Epithelial cell of esophagus (primary cell): ENCODE measurements at places on chromosomes 16 and 17.

DNA sequence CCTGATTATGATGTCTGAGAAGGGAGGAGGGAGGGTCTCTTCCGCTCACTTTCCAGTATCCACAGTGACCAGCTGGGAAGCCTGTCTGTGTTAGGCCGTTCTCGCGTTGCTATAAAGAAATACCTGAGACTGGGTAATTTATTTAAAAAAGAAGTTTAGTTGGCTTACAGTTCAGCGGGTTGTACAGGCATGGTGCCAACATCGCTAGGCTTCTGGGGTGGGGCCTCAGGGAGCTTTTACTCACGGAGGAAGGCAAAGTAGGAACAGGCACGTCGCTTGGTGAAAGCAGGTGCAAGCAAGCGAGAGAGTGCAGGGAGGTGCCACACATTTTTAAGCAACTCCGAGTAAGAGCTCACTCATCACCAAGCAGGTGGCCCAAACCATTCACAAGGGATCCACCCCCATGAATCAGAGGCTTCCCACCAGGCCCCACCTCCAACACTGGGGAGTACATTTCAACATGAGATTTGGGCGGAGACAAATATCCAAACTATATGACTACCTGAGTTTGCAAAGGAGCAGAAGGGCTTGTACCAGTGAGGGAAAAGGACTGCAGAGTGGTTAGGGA, 137.5 kb downstream of the CCDC182 start:
- peak; percentile 95 for DNase-seq

DNA sequence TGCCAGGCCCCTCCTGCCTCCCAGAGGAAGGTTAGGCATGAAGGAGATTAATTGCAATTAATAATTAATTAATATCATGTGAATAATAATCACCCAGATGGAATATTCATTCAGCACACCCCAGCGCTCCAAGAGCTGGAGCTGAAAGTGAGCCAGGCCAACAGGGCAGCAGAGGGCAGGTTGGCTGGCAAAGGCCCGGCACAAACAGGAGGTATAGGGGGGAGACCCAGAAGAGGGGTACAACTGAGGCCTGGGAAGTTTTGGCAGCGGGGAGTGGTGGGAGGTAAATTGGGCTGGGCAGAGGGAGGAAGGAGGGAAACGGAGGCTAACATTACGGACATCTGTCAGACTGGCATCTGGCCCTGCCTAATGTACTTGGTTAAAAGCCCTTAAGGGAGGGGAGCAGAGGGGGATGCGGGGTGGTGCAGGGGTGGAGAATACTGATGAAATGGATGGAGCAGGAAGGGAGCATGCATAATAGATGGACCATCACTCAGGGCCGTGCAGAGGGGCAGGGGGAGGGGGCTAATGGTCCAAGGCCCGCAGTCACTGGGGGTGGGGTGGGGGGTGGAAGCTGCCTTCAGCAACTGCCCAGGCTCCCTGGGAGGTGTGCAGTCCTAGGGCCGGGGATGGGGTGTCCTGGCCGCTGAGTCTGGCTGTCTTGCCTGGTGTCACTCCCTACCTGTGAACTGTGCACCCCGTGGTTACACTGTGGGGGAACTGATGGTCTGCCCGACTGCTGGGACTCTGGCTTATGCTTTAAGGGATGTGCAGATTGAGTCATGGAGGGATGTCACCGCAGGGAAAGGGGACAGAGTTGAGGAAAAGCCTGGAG, 1.9 kb downstream of the ADAM11 start:
- DNase-seq, result no peak

DNA sequence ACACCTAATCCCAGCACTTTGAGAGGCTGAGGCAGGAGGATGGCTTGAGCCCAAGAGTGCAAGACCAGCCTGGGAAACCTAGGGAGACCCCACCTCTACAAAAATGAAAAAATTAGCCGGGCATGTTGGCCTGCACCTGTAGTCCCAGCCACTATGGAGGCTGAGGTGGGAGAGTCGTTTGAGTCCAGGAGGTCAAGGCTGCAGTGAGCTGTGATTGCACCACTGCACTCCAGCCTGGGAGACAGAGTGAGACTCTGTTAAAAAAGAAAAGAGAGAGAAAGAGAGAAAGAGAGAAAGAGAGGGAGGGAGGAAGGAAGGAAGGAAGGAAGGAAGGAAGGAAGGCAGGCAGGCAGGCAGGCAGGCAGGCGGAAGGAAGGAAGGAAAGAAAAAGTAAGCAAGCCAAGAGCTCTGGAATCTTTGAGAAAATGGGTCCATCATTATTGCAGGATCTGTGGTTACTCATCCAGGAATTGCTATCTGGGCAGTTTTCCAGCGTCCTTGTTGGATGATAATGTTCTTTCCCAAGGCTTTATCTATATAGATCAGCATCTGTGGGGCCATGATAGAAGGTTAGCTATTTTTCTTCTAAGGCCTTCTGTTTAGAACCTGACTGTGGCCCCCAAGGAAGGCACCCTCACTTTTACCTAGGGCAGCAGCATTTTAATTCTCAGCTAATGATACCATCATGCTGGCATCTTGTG, 533.2 kb upstream of the CDH5 start:
- DNase-seq, result peak; percentile 61

DNA sequence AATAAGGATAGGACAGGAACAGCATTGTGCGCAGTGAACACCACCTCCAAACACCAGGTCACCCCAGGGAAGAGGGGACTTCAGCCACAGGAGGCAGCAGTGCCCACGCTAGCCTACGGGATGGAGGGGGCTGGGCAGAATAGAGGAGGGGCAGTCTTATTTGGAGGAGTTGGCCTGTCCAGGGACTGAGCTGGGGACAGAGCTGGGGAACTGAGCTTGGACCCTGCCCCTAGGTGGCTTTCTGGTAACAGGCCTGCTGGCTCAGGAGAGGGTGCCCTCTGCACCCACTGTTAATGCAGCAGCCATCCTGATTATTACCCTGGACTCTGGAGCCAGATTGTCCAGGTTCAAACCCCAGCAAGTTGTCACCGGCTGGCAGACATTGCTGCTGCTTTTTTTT, 9.3 kb downstream of the CCDC102A start:
- no peak for DNase-seq

GRCh38 chr17:32493976-32494513, 7.3 kb downstream of the CDK5R1 start:
- DNase-seq, result no peak

DNA sequence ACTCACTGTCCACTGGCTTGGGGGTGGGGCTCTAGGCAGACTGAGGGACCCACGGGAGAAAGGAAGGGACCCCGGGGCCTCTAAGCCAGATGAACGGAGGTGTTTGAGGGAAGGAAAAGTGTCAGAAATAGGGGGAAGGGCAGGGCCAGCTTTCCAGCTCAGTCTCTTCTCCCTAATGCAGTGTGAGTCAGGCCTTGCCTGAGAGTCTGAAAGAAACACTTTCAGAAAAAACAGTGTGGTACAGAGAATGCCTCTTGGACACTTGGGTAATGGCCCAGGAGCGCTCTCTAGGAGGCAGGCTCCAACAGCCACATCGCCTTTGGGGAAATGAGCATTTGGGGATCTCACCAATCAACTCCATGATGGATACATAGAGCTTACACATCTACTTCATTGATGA, 46.9 kb downstream of the NDEL1 start:
- no peak for DNase-seq

- peak; percentile 62 for DNase-seq
Observed at GRCh38 chr17:76204277-76204676, 36.0 kb downstream of the RNF157 start.

DNA sequence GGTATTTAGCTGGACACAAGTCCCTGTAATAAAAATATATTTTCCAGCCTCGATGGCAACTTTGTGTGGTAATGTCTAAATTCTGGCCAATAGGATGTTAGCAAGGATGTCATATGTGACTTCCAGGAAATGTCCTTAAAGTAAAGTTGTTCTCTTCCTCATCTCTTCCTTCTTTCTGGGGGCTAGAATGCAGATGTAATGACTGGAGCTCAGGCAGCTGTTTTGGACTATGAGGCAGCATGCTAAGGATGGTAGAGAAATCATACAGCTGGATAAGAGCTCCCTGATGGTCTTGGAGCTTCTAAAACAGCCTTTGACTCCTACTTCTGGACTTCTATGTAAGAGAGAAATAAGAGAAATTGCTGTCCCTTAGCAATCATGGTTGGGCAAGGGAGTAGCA, 16.9 kb upstream of the MAPT start:
- no peak for DNase-seq

GRCh38 chr17:3929764-3930163, 13.5 kb upstream of the P2RX1 start:
- no peak for DNase-seq

GRCh38 chr17:72802726-72803125, 289.8 kb downstream of the SLC39A11 start:
- no peak for DNase-seq

GRCh38 chr17:40361063-40361924, 3.2 kb downstream of the GJD3 start:
- no peak for DNase-seq

DNA sequence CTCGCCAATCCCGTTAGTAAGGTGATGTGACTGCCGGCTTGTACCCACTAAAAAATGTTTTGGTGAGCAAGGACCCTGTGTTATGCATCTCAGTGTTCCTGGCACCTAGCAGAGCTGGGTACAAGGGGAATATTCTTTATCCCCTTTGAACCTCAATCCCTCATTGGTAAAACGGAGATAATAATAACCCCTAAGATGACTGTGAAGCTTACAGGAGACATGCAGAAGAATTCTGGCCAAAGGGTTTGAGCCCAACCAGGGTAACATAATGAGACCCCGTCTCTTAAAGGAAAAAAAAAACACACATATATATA, 896 bp downstream of the GGA2 start:
- no peak for DNase-seq

DNA sequence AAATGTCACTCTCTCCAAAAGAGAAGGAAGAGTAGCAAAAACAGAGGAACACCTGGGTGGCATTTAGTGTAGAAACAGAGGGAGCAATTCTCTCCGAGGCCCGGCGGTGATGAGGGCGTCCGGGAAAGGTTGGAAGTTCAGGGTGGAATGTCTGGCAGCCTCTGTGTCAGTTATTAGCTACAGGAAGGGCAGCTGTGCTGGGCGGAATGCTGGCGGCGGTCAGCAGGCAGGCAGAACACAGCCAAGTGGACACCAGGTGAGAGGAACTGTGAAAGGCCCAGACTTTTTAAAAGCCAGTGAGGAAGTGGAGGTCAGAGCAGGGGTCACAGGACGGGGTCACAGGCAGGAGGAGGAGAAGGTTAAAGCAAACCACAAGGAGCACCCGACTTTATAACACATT, 238.1 kb downstream of the NTN1 start:
- DNase-seq, result no peak

DNA sequence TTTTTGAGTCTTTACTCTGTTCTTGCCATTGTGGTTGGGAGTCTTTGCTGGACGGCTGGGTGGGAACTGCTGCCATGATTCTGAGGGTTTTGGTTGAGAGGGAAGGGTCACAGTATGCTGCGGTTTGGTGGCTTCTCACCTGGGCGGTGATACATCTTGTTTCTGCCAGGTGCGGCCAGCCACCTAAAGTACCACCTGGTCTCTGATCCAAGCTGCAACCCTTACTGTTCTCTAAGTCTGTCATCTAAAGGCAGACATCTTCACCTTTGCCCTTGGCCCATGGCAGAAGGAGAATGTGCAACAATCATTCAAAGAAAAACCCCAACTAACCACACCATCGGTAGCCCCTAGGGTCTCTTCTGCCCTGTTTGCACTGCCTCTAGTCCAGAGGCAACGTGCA, 19.6 kb upstream of the MPO start:
- no peak for DNase-seq

DNA sequence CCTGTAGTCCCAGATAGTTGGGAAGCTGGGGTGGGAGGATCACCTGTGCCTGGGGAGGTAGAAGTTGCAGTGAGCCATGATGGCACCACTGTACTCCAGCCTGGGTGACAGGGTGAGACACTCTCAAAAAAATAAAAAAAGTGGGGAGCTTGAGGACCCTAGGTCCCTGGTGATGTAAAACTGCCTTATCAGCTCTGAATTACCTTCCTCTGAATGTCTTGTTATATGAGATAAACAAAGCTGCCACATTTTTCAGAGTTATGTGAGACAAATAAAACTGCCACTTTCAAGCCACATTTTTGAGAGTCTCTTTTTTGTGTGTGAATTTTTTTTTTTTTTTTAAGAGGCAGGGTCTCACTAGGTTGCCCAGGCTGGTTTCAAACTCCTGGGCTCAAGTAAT, 32.0 kb upstream of the B4GALNT2 start:
- no peak for DNase-seq
